ENCODE measurements at places on chromosomes 3 and 15. TPM values are rescaled to one million over a fixed set of nuclear protein-coding genes. Genes with fewer than 3 reads are reported as not detected.

- no peaks in the 10 kb centered on the region for H3K36me3 ChIP-seq
- no peaks in the 10 kb centered on the region for H3K4me1 ChIP-seq
- H3K27me3 ChIP-seq: no peaks in the 10 kb centered on the region
- H3K4me3 ChIP-seq: no peak overlapping the region
- DNase-seq: no peak
- H3K27ac ChIP-seq: no peak overlapping the region
Observed at GRCh38 chr3:139353920-139354556, 10.2 kb downstream of the MRPS22 start.

DNA sequence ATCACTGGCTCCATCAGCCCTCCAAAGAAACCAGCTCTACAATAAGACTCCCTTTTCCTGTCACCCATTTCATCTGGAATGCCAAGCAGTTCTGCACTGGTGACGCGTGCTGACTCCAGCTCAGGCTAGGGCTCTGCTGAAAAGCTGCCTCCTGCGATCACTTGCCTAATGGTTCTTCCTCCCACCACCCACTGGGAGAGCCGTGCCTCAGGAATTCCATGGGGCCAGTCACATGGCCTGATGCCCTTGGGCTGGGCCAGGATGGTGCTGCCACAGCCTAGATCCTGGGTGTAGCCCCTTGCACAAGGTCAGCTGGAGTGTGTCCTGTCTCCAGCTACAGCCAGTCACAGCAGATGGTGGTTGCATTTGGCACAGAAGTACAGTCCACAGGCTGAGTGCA, 98.9 kb downstream of the DNAJB8 start:
- H3K36me3 ChIP-seq: no peaks in the 10 kb centered on the region
- no peaks in the 10 kb centered on the region for H3K27me3 ChIP-seq
- peak overlapping the region; percentile 86 for H3K27ac ChIP-seq
- H3K4me1 ChIP-seq: peaks cover 63% of the 10 kb centered on the region
- H3K4me3 ChIP-seq: no peak overlapping the region
- no peak for DNase-seq

GRCh38 chr3:187014417-187014864, 84.1 kb downstream of the ST6GAL1 start:
- H3K27me3 ChIP-seq: no peaks in the 10 kb centered on the region
- no peak overlapping the region for H3K4me3 ChIP-seq
- H3K36me3 ChIP-seq: no peaks in the 10 kb centered on the region
- no peak overlapping the region for H3K27ac ChIP-seq
- DNase-seq: no peak
- H3K4me1 ChIP-seq: peaks cover 76% of the 10 kb centered on the region

Gene CKMT1B
- total RNA-seq: 0.26 TPM

Gene ATP13A4
- 0.26 TPM for total RNA-seq

- H3K4me1 ChIP-seq: no peaks in the 10 kb centered on the region
- H3K36me3 ChIP-seq: no peaks in the 10 kb centered on the region
- DNase-seq: no peak
- H3K27ac ChIP-seq: no peak overlapping the region
- no peaks in the 10 kb centered on the region for H3K27me3 ChIP-seq
Observed at GRCh38 chr3:119148493-119149180, 2.7 kb downstream of the TEX55 start.

DNA sequence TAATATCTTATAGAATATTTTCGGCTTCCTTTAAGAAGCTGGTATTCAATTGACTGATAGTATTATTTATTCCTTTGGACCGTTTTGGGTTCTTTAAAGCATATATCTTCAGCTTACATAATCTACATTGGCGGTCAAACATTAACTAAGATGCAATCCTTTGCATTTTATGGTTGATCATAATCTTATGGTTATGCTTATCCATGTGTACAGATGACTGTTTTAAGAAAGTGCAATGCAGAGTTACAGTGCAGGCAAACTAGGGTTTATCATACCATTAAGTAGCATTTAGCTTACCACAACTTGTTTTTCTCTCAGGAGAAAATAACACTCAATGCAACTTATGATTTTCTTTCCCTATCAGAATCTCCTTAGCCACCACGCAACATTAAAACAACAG, 41.4 kb upstream of the POU1F1 start:
- DNase-seq: no peak
- no peak overlapping the region for H3K27ac ChIP-seq
- H3K4me1 ChIP-seq: no peaks in the 10 kb centered on the region
- H3K4me3 ChIP-seq: no peak overlapping the region

Gene PLA2G4E
- 0.79 TPM for total RNA-seq

- no peaks in the 10 kb centered on the region for H3K36me3 ChIP-seq
- H3K4me3 ChIP-seq: peak overlapping the region; percentile 73
- no peak for DNase-seq
- peak overlapping the region; percentile 94 for H3K27ac ChIP-seq
- peaks cover 44% of the 10 kb centered on the region for H3K4me1 ChIP-seq
Observed at GRCh38 chr3:71062952-71063772, 520.4 kb downstream of the FOXP1 start.

Gene MUSTN1
- 35.5 TPM for total RNA-seq

- no peak for DNase-seq
- no peak overlapping the region for H3K27ac ChIP-seq
- H3K4me3 ChIP-seq: no peak overlapping the region
- H3K4me1 ChIP-seq: peaks cover 46% of the 10 kb centered on the region
- no peaks in the 10 kb centered on the region for H3K36me3 ChIP-seq
Observed at GRCh38 chr3:142022381-142022780, 127.0 kb downstream of the TFDP2 start.

GRCh38 chr3:69554576-69554975, 168.7 kb upstream of the FRMD4B start:
- DNase-seq: no peak
- no peaks in the 10 kb centered on the region for H3K27me3 ChIP-seq
- H3K36me3 ChIP-seq: no peaks in the 10 kb centered on the region
- H3K4me3 ChIP-seq: no peak overlapping the region
- H3K27ac ChIP-seq: no peak overlapping the region
- H3K4me1 ChIP-seq: peaks cover 42% of the 10 kb centered on the region

- DNase-seq: no peak
- H3K27me3 ChIP-seq: no peaks in the 10 kb centered on the region
- H3K36me3 ChIP-seq: no peaks in the 10 kb centered on the region
- peaks cover 7% of the 10 kb centered on the region for H3K4me1 ChIP-seq
- no peak overlapping the region for H3K27ac ChIP-seq
Observed at GRCh38 chr15:89768071-89768500, 8.0 kb upstream of the MESP2 start.

DNA sequence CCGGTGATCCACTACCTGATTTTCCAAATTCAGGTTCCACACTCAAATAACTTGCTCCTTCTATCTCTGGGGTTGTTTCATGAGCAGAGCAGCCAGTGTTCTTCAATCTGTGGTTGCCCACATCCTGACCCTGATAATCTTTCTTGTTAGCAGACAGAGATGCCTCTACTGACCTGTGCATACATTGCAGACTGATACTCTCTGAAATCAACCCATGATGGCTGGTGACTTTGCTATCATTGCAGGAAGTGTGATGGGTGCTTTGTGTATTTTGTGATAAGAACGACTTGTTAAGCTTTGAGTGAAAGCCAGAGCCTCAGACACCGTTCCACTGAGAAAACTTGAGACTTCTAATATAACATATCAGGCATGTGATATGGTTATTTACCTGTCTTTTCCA, 39.9 kb downstream of the GATM start:
- H3K4me3 ChIP-seq: no peak overlapping the region
- H3K36me3 ChIP-seq: no peaks in the 10 kb centered on the region
- H3K4me1 ChIP-seq: peaks cover 14% of the 10 kb centered on the region
- H3K27me3 ChIP-seq: no peaks in the 10 kb centered on the region
- no peak overlapping the region for H3K27ac ChIP-seq
- DNase-seq: no peak

DNA sequence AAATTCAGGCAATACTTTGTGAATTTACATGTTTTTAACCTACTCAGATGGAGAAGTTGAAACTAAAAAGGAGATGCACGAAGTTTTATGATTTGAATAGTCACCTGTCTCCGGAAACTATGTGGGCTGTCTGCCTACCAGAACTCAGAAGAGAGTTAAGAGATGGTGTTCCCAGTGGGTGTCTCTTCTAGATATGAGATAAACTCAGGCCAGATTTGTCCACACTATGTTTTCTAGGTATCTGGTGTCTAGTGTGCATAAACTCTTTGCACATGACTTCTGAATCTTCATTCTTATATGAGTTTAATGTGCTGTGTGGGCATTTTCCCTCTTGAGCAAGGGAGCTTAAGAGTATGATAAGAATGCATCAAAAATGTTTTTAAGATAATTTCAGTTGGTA, 222.8 kb downstream of the FOXP1 start:
- no peak overlapping the region for H3K27ac ChIP-seq
- H3K27me3 ChIP-seq: no peaks in the 10 kb centered on the region
- H3K4me1 ChIP-seq: peaks cover 14% of the 10 kb centered on the region
- peaks cover 10% of the 10 kb centered on the region for H3K36me3 ChIP-seq
- no peak overlapping the region for H3K4me3 ChIP-seq

Gene POLR2H
- total RNA-seq: 31.0 TPM

GRCh38 chr3:187266691-187267090, 24.8 kb downstream of the MASP1 start:
- H3K36me3 ChIP-seq: no peaks in the 10 kb centered on the region
- peak overlapping the region; percentile 86 for H3K27ac ChIP-seq
- no peak for DNase-seq
- peaks cover 18% of the 10 kb centered on the region for H3K4me1 ChIP-seq

- H3K27ac ChIP-seq: no peak overlapping the region
- peaks cover 79% of the 10 kb centered on the region for H3K27me3 ChIP-seq
- peak overlapping the region; percentile 48 for H3K4me3 ChIP-seq
Observed at GRCh38 chr15:88255484-88256278, 858 bp downstream of the NTRK3 start.

- H3K36me3 ChIP-seq: no peaks in the 10 kb centered on the region
- no peak overlapping the region for H3K27ac ChIP-seq
- H3K27me3 ChIP-seq: no peaks in the 10 kb centered on the region
- H3K4me1 ChIP-seq: peaks cover 6% of the 10 kb centered on the region
Observed at GRCh38 chr15:60761505-60761845, 282.5 kb upstream of the ICE2 start.

Gene FRMD4B
- total RNA-seq: 30.3 TPM

DNA sequence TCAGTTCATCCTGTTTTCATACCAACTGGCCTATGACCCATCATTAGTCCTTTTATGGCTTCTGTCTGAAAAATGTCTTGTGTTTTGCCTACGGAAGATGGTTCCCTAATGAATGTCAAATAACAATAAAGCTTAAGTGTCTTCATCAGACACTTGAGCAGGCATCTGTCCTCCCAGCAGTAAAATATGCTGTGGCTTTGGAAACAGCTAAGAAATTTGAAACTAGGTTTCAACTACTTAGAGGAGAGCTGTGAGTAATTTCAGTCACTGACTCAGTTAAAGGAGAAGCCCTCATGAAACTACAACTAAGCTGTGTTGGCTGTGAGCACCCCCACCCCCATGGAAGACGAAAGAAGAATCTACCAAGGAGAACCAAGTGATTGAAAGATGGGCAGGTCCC, 409.4 kb upstream of the PPP2R3A start:
- no peaks in the 10 kb centered on the region for H3K27me3 ChIP-seq
- no peak overlapping the region for H3K4me3 ChIP-seq
- no peaks in the 10 kb centered on the region for H3K4me1 ChIP-seq
- DNase-seq: no peak
- H3K27ac ChIP-seq: no peak overlapping the region

DNA sequence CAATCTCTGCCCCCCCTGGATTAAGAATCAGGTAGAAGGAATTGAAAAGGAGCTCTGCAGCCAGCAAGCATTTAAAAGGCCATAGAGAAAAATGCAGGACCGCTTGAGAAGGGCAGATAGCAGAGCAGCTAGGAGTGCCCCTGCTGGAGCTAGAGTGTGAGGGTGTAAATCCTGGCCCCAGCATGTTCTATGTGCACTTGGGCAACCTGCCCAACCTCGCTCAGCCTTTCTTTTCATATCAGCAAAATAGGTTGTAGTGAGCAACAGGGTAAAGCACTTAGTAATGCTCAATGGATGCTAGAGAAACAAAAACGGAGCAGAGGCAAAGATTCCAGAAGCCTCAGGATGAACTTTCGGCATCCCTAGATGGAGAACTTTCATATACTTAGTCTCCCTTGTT, 25.0 kb upstream of the THBS1 start:
- no peak for DNase-seq
- H3K27me3 ChIP-seq: no peaks in the 10 kb centered on the region
- H3K36me3 ChIP-seq: no peaks in the 10 kb centered on the region

Gene SKOR1
- 0.32 TPM for total RNA-seq

GRCh38 chr3:98003306-98003969, 31.2 kb upstream of the RIOX2 start:
- H3K36me3 ChIP-seq: no peaks in the 10 kb centered on the region
- H3K4me3 ChIP-seq: no peak overlapping the region
- H3K27me3 ChIP-seq: no peaks in the 10 kb centered on the region
- H3K4me1 ChIP-seq: no peaks in the 10 kb centered on the region
- DNase-seq: no peak

- no peaks in the 10 kb centered on the region for H3K36me3 ChIP-seq
- no peak overlapping the region for H3K4me3 ChIP-seq
- H3K27me3 ChIP-seq: no peaks in the 10 kb centered on the region
- H3K27ac ChIP-seq: no peak overlapping the region
- H3K4me1 ChIP-seq: no peaks in the 10 kb centered on the region
Observed at GRCh38 chr3:180181387-180181786, 144.7 kb upstream of the PEX5L start.

- DNase-seq: peak; percentile 55
- H3K27ac ChIP-seq: peak overlapping the region; percentile 91
- H3K4me1 ChIP-seq: peaks cover 61% of the 10 kb centered on the region
- H3K27me3 ChIP-seq: no peaks in the 10 kb centered on the region
- H3K4me3 ChIP-seq: peak overlapping the region; percentile 76
- H3K36me3 ChIP-seq: no peaks in the 10 kb centered on the region
Observed at GRCh38 chr3:143001034-143001368, 369 bp upstream of the U2SURP start.

Gene PRICKLE2
- 7.2 TPM for total RNA-seq

- no peak for DNase-seq
- H3K4me1 ChIP-seq: no peaks in the 10 kb centered on the region
- H3K27ac ChIP-seq: no peak overlapping the region
- peaks cover 3% of the 10 kb centered on the region for H3K27me3 ChIP-seq
- no peak overlapping the region for H3K4me3 ChIP-seq
Observed at GRCh38 chr3:132874701-132875100, 152.5 kb upstream of the NPHP3 start.

Gene ONECUT1
- not detected for total RNA-seq

Gene SLC2A2
- total RNA-seq: not detected

Gene DGKG
- 39.6 TPM for total RNA-seq

GRCh38 chr3:106482451-106482850, 613.6 kb upstream of the CBLB start:
- no peak overlapping the region for H3K4me3 ChIP-seq
- no peaks in the 10 kb centered on the region for H3K4me1 ChIP-seq
- H3K36me3 ChIP-seq: no peaks in the 10 kb centered on the region

DNA sequence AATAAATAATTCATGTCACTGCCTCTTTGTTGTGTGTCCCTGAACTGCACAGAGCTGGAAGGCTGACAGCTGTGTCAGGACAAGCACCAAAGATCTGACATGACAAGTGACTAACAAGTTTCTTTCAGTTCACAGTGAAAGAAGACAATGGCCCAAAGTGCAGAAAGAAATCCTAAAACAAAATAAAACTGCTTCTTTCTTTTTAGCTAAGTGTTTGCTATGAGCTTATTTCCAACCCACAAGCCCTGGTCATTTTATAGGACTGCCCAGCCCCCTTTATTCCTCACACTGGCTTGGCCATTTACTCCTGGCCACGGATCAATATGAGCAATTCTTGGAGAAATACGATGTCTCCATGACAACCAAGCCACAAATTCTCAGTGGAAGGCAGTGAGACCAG, 238.5 kb downstream of the WDR72 start:
- DNase-seq: no peak
- H3K27ac ChIP-seq: no peak overlapping the region
- H3K4me3 ChIP-seq: no peak overlapping the region
- no peaks in the 10 kb centered on the region for H3K27me3 ChIP-seq

GRCh38 chr15:61499376-61499775, 270.3 kb upstream of the RORA start:
- H3K27me3 ChIP-seq: no peaks in the 10 kb centered on the region
- no peaks in the 10 kb centered on the region for H3K4me1 ChIP-seq
- no peak overlapping the region for H3K27ac ChIP-seq
- no peak for DNase-seq
- no peak overlapping the region for H3K4me3 ChIP-seq
- H3K36me3 ChIP-seq: no peaks in the 10 kb centered on the region

Gene SPCS1
- 78.8 TPM for total RNA-seq
